ENCODE measurements at places on chromosomes 6 and 20.
A peak's percentile ranks its signal among the peaks of the same experiment; 100 is the strongest.

GRCh38 chr20:21554985-21555384, 41.1 kb upstream of the NKX2-2 start:
- no peak for DNase-seq

GRCh38 chr6:100426744-100427338, 37.9 kb downstream of the SIM1 start:
- DNase-seq: no peak

GRCh38 chr6:129350278-129350677, 359.7 kb downstream of the ARHGAP18 start:
- no peak for DNase-seq

DNA sequence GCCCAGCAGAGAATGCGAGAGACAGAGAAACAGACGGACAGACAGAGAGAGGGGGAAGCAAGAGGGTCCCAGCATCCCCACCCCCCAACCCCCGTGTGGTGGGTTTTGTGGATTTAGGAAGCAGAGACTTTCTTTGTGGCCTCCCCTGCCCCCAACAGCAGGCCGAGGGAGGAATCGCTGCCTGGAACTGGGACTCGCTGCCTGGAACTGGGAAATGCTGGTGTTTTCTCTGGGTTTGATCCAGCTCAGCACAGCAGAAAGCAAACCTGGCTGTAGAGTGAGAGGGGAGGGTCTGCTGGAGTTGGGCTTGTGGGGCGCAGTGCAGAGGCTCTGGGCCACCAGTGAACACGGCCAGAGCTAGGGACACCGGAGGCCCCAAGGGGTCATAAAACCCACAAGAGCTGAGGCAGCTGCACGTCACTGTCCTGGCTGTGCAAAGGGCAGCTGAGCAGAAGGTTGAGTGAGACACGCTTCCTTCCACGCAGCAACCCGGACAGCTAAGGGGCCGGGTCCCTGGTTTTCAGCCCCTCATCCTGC, 181.8 kb downstream of the TAF4 start:
- DNase-seq: no peak

DNA sequence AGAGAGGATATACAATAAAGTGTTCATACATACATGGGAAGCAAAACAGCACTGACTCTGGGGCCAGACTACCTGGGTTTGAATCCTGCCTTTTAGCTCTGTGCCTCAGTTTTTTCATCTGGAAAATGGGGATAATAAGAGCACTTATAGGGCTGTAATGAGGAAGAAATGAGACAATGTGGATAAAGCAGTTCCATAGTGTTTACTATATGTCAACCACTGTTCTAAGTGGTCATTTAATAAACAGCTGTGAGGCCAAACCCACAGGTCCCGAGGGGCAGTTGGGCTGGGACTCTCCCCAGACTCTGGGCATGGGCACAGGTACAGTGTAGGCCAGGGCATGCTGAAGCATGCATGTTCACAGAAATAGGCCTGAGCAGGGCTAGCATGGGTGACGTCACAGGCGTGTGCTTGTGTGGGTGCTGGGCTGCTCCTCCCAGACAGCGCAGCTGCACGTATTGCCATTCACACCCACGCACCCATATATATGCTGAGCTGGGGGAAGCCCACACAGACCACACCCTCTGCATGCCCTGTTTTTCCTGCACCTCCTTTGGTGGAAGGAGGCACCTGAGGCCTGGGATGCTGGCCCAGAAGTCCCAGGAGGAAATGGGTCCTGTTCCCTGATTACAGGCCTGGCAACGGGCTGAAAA, 3.5 kb upstream of the PLCG1 start:
- peak; percentile 55 for DNase-seq

- no peak for DNase-seq
These were observed 30.2 kb downstream of the TGM3 start for GRCh38 chr20:2326046-2326445.

- DNase-seq: no peak
These were observed 154.5 kb downstream of the MYLK4 start for GRCh38 chr6:2596222-2596621.

DNA sequence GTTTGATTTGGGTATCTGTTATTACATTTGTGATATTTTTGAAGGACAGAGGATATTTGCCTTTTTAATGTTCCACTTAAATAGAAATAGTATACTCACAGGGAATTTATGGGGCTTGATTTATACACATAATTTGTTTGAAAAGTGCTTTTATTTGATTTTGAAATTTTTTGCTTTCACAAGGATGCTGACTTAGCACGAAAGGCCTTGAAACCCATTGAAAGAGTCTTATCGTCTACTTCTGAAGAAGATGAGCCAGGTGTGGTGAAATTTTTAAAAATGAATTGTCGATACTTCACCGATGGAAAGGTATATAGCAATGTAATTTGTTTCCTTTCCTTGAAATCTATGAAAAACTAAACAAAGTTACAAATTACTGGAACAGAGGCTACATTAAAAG, 74.3 kb upstream of the HINT3 start:
- no peak for DNase-seq

DNA sequence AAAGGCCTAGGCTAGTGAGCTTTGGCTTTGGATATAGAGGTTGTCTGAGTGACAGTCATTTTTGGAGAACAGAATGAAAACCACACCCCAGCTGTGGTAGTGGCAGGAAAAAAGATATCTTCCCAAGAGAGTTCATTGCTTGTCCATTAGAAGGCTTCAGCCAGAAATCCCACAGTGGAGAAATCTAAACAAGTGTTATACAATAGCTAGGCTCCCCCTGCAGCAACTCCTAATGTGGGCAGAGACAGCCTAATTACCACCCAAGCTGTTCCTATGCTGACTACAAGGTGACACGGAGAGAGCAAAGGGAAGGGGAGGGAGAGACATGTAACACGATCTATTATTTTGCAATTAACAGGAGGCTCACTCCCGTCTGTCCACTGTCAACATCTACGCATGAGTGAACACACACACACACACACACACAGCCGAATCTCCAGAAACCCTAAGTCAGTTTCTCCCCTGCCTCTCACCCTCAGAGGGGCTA, 147.5 kb upstream of the TCF21 start:
- DNase-seq: no peak

GRCh38 chr6:157123234-157123633, 200.1 kb downstream of the TMEM242 start:
- DNase-seq: no peak

GRCh38 chr6:51468704-51469103, 618.7 kb downstream of the PKHD1 start:
- DNase-seq: no peak

GRCh38 chr6:150751296-150751695, 114.2 kb upstream of the MTHFD1L start:
- DNase-seq: no peak

- DNase-seq: no peak
These were observed 4.9 kb downstream of the GPR31 start for GRCh38 chr6:167152862-167153261.

GRCh38 chr6:33298773-33299236, at the start of gene RGL2:
Gene RGL2, minus strand, starts transcription at chr6:33298942. Its CDS starts 332 bp downstream, at chr6:33298610.
- DNase-seq: peak; percentile 73

- DNase-seq: no peak
These were observed 1.1 kb downstream of the SLC44A4 start for GRCh38 chr6:31877651-31878161.

- no peak for DNase-seq
These were observed 392.2 kb upstream of the MARCKS start for GRCh38 chr6:113464960-113465359.

DNA sequence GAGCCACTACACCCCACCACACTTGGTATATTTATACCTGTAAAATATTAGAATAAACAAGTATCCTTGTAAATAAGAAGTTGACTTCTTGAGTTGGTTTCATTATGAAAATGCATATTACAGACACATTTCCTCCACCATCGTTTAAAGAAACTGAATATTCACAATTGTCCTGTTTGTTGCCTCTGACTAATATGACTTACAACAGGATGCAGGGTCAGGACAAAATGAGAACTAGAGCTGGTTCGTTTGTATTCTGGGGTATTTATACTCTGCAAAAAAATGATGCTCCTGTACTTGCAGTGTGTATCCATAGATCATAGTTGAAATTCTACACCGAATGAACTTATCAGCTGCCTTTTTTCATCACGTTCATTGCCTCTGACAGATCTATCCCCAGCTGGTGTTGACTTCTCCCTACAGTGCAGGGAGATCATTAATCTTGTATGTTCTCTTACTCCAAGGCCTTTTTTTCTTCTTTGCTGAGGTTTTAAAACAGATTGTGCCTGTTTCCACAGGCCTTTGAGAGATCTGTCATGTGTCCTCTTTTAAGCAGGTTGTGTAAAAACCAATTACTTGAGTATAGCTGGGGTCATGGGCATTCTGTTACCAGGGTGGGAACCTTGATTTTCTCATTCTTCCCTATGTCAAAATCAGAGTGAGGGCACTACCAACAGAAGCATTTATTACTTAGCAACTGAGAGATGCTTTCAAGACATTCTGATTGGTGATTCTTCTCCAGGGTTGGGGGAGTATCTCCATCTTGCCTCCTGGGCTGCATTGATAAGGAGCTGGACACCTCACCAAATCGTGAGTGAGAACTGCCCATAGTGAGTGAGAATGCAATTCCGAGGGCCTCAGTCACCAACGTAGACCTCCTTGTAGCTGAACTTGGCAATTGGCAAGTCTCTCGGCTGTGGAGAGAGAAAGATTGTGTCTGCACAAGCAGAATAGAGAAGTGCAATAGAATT, 78.8 kb upstream of the CD83 start:
- DNase-seq: no peak

- DNase-seq: peak; percentile 65
These were observed 21.1 kb downstream of the RTN4IP1 start for GRCh38 chr6:106608080-106608668.

GRCh38 chr20:57654363-57654997, 34.3 kb upstream of the ZBP1 start:
- DNase-seq: peak; percentile 63
